ENCODE measurements at places on chromosomes 7 and 10.

GRCh38 chr7:77425101-77426051 lies 9.2 kb upstream of the GSAP start:
- peak; percentile 14 for DNase-seq

DNA sequence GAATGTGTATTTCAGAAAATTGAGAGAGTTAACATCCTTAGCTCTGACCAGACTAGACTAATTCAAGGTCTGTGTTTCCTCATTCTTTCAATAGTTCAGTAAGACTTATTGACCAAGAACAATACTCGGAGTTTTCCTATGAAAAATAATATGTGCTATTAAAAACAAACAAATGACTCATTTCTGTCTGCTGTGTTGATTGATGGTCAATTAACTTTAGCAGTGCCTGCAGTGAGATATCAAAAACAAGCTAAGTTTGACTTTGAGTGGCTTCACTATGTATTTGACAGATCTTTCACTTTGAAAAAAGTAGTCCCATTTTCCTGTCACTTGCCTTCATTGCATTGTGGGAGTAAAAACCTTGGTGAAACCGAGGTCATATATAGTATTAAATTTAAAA lies 91.0 kb downstream of the GNAT3 start:
- DNase-seq, result no peak

DNA sequence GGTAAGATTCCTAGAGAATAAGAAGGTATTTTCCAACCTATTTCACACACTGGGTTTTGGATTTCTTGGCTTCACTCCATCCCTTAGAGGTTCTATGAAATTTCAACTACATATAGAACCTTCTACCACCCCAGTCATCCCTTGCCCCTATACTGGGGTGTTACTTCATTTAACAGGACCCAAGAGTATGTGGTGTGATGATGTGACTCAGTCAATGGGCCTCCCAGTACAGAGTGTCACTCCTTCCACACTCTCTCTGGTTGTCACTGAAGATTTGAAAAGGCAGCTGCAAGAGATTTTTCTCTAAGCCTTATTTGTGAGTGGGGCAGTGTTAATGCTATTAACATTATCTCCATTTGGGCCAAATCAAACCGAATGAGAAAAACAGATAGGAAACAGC lies 33.5 kb downstream of the FGFBP3 start:
- no peak for DNase-seq

- DNase-seq, result no peak
Measured at GRCh38 chr10:70589762-70590654, 12.5 kb downstream of the PRF1 start.

DNA sequence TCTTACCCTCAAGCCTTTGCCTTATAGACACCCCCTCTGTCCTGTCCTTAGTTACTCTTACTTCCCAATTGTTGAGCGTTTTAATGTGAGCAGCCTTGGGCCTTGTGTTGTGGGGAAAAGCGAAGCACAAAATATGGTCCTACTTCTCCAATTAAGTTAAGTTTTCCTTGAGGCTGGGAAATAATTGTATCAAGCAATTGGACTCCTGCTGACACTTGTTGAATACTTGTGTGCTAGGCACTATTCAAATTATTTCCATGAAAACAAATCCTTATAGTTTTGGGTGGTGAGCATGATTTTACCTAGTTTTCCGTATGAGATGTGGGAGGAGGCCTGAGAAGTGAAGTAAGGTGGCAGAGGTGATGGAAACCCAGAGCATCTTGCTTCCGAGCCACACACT lies 5.4 kb upstream of the ZNF783 start:
- DNase-seq, result no peak

- no peak for DNase-seq
Measured at GRCh38 chr7:15620491-15621185, 58.8 kb upstream of the AGMO start.

DNA sequence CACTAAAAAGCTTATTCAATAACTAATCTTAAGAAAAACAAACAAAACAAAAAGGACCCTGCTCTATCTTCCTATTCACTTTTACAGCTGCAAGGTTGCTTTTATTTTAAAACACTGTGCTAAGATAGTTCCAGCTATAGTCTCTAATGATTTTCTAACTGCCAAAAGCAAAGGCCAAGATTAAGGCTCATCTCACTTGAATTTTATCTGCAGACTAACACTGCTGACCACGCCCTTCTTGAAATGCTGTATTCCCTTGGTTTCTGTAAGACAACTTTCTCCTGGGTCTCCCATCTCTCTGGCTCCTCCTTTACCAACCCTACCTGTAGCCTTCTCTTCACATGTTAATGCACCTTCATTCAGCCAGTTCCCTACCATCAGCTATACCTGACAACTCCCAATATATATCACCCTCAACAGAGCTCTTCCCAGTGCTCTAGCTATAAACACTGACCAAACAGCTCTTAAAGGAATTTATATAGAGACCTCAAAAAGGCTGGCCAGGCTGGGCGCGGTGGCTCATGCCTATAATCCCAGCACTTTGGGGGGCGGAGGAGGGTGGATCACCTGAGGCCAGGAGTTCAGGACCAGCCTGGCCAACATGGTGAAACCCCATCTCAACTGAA lies 11.7 kb downstream of the SRPK2 start:
- DNase-seq, result no peak

- DNase-seq, result no peak
Measured at GRCh38 chr10:113047605-113047962, 97.5 kb downstream of the TCF7L2 start.

DNA sequence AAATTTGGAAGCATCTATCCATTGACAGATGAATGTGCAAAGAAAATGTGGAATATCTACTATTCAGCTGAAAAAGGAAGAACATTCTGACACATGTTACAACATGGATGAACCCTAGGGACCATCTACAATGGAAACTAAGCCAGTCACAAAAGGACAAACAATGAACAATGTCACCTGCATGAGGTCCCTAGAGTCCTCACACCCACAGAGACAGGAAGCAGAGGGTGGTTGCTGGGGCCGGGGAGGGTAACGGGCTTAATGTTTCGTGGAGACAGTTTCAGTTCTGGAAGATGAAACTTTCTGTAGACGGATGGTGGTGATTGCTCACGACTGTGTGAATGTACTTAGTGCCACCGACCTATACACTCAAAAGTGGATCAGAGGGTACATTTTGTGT lies 282.9 kb downstream of the ADARB2 start:
- DNase-seq, result no peak

- no peak for DNase-seq
Measured at GRCh38 chr7:133958822-133959221, 168.3 kb upstream of the LRGUK start.

- DNase-seq, result no peak
Measured at GRCh38 chr7:157401567-157402387, 65.0 kb downstream of the DNAJB6 start.

DNA sequence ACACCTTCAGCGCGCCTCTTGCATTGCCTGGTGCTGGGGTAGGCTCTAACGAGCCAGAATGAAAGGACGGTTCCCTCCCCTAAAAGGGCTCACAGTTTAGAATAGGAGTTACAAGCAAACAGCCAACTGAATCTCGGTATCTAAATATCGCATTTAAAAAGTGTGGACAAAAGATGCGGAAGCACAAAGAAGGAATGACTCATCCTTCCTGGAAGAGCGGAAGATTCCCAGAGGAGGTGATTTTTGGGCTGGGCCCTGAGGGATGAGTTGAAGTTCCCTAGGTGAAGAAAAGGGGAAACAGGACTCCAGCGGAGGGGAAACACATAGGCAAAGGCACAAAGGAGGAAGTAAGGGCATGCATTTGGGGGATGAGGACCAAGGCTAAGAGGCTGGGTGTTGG lies 29.9 kb downstream of the SRRM3 start:
- no peak for DNase-seq

DNA sequence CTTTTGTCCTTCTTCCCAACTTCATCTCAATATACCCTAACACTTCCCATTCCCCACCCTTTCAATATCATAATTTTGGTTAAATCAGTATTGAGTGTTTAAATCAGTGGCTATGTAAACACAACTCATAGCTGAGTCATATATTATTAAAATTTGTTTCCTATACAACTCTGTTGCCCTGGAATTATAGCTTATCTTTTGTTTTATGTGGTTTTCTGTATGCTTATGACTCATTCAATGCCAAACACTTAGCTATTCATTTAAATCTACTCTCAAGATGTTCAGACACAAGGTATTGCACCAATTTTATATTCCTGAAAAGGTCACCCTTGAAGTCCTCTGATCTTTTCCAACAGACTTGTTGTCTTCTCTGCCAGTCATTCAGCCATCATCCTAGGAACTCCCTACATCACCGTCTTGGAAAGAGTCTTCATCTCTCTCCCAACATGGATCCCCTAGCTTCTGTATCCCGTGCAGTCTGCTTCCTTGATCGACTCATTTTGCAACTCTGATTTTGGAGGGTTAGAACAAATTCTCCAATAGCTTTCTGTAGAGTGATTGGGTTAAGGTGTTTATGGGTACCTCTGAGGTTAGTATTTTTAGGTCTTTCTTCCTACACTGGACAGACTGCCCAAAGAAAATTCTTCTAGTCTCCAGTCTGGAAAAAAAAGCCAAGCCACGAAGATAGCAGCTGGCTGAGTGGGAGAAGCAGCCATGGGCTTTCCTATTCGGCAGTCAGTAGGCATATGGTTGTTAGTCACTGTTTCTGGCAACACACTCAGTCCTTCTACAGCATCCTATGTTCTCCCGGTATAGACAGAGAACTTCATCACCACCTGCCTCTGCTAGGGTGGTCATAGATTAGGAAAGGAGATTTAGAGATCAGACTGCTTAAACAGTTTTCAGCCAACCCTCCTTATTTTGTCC lies 102.1 kb downstream of the CRPPA start:
- no peak for DNase-seq

GRCh38 chr10:14162629-14163344 lies 167.9 kb downstream of the FRMD4A start:
- no peak for DNase-seq

DNA sequence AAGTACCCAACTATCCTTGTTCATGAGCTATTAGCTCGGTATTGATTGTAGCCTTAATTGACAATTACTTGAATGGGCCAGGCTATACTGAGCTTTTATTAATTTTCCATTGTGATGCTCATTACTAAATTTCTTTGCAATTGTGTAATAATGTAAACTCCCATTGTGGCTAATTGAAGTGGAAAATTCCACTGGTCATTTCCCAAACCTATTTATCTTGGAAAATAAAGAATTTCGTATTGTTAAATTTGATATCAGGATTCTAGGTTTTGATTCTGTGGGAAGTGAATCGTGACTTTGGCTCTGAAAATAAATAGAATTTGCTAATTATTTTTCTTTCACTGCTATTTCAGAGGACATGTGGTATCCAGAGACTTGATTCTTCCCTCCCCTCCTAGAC lies 111.0 kb downstream of the RTKN2 start:
- DNase-seq, result no peak

DNA sequence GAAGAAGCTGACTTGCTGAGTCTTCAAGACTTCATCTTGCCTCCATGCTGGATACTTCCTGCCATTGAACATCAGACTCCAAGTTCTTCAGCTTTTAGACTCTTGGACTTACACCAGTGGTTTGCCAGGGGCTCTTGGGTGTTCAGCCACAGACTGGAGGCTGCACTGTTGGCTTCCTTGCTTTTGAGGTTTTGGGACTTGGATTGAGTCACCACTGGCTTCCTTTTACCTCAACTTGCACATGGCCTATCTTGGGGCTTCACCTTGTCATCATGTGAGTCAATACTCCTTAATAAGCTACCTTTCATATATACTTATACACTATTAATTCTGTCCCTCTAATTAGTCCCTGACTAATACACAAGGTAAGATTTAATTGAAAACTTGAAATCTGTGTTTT lies 361.7 kb upstream of the SEMA3C start:
- DNase-seq, result no peak

- no peak for DNase-seq
Measured at GRCh38 chr10:91779011-91779605, 19.1 kb upstream of the TNKS2 start.

DNA sequence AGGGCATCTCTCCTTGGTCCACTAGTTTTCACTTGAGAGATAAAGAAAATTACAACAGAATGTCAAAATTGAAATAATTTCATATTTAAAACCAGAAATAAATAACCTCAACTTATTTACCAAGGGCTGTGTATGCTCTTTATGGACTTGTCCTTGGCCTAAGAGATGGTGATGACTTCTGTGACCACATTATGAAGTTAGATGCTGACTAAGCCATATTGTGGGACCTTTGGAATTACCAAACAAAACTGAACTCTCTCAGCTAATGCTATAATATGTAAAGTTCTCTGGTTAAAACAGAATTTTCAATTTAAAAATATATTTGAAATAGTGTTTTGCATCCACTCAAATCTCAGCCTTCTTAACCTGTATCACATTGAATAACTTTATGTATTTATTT lies 38.9 kb downstream of the CALCR start:
- DNase-seq, result no peak

GRCh38 chr7:43363035-43363791 lies 219.7 kb upstream of the STK17A start:
- DNase-seq, result peak; percentile 34

DNA sequence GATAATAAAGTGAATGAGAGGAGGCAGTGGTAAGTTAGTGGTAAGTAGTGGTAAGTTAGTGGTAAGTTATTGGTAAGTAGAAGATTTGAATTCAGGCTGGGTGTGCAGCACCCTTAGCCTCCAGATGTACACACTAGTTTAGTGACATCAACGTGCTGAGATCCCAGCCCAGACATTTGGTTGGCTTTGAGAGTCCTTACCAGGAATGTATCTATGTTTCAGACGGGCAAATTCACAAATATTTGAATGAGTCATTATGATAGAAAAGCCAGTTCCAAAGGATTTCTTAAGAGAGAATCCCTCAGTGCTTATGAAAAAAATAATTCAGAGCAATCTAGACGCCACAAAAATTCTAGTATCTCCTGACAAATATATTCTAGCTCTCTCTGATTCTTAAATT lies 70.0 kb downstream of the ARL4A start:
- peak; percentile 77 for DNase-seq

DNA sequence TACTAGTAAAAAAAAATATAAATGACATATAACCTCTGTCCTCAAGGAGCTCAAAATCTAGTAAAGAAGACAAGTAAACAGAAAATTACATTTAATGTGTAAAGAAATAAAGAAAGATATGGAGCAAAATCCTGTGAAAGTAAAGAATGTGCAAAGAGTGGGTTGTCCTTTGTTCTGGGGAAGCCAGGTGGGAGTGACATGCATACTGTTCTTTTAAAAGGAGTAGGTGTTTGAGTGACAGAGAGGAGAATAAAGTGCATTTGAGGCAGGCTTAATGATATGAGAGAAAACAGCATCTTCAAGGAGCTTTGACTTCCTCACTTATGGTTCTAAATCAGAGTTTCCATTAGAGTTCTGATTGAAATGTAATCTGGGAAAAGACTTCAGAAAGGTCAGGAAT lies 22.0 kb downstream of the OR6V1 start:
- no peak for DNase-seq

GRCh38 chr7:144513334-144513733 lies 109.8 kb upstream of the NOBOX start:
- DNase-seq, result no peak

DNA sequence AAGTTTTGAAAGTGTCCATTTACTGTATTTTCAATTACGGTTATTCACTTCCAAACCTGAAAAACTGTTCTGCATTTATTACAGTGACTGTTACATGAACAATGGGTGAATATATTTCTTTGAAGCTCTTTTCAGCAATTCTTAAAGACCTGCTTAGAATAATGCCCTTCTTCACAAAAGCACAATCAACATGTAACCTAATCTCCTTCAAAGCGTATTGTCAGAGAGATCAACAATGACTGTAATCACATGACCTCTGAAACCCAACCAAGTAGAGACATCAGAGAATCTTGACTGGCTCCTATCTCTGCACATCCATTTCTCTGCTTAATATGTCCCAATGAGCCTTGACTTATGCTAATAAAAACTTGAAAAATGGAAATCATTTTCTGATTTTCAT lies 126.7 kb downstream of the NRCAM start:
- no peak for DNase-seq
